ENCODE measurements at places on chromosomes 11 and 22.

DNA sequence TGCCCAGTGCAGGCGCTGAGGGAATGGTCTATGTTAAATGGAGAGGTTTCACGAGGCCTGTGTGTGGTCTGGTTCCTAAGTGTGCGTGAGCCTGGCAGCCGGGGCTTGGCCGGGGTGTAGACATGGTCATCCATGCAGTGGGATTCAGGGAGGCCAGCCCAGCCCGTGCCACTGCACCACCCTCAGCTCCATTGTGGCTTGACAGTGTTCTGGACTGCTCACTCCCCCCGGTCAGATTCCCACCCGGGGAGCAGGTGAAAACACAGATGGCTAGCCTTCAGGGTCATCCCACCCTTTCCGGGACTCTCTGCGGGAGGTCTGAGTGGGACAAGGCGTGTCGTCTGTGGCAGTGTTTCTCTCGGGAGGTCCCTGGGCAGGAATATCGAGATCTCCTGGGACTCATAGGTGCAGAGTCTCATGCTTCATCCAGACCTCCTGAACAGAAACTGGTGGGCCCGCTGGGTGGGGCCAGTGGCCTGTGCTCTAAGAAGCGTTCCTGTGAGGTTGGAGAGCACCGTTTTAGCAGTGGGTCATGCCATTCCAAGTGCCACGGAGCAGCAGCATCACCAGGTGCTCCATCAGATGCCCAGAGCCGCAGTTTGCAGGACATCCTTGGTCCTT, 52.3 kb downstream of the ST14 start:
- no peak for DNase-seq

DNA sequence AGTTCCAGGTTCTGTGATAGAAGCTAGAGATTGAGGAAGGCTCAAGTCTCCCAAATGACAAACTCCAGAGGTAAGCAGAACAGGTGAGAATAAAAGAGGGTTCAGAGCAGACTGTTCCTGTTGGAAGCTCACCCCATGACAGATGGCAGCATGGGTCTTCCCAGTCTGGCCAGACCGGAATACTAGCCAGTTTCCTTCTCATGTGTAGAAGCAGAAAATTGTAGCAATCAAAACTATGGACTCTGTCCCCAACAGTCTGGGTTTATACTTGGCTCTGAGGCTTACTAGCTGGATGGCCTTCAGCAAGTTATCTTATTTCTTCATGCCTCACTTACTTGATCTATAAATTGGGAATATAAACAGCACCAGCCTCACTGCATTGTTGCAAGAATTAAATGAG, 494.8 kb downstream of the MN1 start:
- DNase-seq = no peak

DNA sequence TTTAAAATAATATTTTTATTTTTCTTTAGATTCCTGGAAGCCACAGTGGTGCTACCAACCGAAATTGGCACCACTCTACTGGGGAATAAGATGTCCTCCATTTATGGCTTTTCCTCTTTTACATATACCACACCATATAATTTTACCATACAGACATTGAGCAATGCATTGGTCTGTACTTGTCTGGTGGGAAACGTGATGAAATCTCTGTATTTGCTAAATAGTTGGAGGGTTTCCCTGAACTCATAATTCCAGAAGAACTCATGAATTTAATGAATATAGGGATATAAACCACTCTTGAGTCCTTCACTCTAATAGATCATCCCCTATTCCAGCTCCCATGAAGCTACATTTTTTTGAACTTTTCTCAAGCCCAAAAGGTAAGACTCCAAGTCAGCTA, 28.0 kb upstream of the MMP13 start:
- no peak for DNase-seq

DNA sequence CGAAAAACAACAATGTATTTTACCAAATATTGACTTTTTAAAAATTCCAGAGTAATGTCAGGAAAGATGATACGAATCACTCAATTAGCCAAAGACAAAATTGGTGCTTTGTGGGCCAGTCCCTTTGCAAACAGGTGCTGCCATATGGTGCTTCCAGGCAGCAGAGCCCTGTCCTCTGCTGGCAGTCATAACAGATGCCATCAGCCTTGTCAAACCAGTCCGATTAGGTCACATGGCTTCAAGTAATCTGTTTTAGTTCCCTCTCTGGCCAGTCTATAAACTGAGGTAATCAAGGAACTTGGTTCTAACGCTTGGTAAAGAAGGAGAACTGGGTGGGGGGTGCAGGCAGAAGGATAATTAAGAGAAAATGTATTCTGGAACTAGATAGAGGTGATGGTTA, 49.1 kb upstream of the CAPRIN1 start:
- no peak for DNase-seq

- DNase-seq = no peak
Measured at GRCh38 chr11:90447618-90448017, 224.8 kb upstream of the CHORDC1 start.

DNA sequence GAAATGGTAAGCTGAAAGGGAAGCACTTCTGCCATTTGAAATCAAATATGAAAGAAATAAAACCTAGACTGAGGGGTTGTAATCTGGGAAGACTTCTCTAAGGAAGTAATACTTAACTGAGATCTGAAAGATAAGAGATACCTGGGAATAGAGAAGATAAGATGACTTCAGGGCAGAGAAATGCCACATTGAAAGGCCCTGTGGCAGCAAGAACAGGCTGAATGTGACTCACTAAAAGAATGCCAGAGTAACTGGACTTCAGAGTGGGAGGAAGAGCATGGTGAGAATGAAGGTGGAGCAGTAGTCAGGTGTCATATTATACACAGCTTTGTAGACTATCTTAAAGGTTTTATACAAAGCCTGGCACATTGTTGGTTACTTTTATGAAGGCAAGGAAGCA, 17.6 kb downstream of the CALCA start:
- DNase-seq = no peak

DNA sequence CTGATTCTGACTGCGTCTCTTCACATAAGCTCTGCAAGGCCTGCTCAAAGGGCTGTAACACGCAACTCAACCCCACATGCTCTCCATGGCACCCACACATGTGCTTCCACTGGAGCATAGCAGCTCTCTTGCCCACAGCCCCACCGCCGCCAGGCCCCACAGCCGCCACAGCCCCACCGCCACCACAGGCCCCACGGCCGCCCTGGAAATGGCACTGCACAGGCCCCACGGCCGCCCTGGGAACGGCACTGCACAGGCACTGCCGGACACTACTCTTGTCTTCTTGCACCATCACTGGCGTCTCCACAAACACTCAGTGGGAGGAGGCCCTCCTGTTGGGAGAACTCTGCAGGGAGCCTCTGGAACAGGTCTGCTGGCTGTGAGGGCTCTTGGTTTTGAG, 8.6 kb downstream of the MOB2 start:
- no peak for DNase-seq

DNA sequence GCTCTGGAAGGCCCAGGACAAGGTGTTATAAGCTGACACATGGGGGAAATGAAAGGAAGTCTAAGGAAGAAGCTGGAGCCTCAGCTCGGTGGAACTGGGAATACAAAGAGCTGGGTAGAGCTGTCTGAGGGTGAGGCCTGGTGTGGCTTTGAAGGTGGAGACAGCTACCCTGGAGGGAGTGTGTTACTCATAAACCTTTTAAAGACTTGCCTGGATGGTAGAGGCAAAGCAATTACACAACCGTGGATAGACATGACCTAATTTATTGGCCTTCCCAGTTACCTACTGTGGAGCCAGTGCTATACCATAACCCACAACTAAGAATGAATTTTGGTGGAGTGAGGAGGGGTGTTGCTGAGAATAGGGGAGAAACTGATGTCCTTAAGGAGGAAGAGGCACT, 22.6 kb downstream of the EXPH5 start:
- no peak for DNase-seq

GRCh38 chr11:19597206-19597605, 115.4 kb upstream of the NAV2 start:
- no peak for DNase-seq

- DNase-seq = peak; percentile 17
Measured at GRCh38 chr11:35013514-35014233, 97.3 kb downstream of the PDHX start.

GRCh38 chr22:21101877-21102638, 56.3 kb downstream of the LRRC74B start:
- DNase-seq = no peak

GRCh38 chr11:102157219-102157618, 47.0 kb downstream of the YAP1 start:
- no peak for DNase-seq

Data from activated CD4-positive, alpha-beta T cell treated with anti-CD3 and anti-CD28 coated beads, Interleukin-2, amount 50 U/mL, for 4 hours (primary cell).